Transverse colon (tissue), 4 donors: ENCODE measurements at places on chromosomes 6 and 20. TPM values are rescaled to one million over a fixed set of nuclear protein-coding genes. Genes with fewer than 3 reads are reported as not detected.

PPT2 gene
- 80.0 TPM for total RNA-seq

DDO gene
- total RNA-seq: 1.2 TPM

DNA sequence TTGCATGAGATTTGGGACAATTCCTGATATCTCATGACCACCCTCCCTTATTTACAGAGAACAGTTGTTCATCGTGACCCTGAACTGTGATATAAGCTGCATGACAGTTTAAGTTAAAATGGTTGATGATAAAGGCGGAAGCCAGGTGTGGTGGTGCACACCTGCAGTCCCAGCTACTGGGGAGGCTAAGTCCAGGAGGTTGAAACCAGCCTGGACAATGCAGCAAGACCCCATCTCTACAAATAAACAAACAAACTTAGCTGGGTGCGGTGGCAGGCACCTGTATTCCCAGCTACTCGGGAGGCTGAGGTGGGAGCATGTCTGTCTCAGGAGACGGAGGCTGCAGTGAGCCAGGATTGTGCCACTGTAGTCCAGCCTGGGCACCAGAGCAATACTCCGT, 24.1 kb downstream of the COL20A1 start:
- no peak for DNase-seq

GRCh38 chr6:166957087-166957804, 896 bp upstream of the RNASET2 start:
- peak; percentile 79 for DNase-seq

GRCh38 chr20:11965602-11966001, 47.9 kb downstream of the BTBD3 start:
- no peak for DNase-seq

- DNase-seq: no peak
Observed at GRCh38 chr6:72418495-72418894, 203.4 kb upstream of the KCNQ5 start.

DNA sequence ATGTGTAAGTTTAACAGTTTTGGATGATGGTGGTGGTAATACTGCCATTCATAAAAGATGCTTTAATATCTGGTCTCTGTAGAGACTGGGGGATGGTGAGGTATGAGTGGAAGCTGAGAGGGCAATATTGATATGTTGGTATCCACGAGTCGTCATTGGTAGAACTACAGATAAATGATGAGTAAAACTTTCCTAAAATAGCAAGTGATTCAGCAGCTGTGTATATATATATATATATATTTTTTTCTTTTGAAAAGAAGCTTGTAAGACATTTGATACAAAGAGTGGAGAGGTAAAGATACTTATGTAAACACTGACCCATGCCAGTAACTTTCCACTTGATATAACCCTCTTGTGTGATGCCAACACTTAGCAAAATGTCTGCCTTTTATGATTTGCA, 41.7 kb upstream of the CITED2 start:
- no peak for DNase-seq
